ENCODE measurements at places on chromosomes 13 and 19.

DNA sequence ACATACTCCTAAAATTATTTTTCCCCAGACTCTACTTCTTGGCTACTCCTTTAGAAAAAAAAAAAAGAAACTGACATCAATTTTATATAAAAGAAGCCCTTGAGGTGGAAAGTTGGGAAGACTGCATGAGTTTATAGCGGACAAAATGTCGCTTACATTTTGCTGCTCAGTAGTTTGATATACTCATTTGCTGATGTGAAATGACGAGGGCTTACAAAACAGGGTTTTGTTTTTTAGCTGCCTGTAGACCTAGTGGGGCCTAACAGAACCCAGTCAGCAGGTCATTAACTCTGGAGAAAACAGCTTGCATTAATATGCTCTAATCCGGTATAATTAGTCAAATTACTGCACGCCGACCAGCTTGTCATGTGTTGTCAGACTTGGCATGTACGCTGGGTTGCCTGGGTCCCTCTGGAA, 37.6 kb upstream of the MAB21L1 start:
- DNase-seq = no peak

GRCh38 chr13:96381681-96382080, 291.8 kb downstream of the HS6ST3 start:
- no peak for DNase-seq

DNA sequence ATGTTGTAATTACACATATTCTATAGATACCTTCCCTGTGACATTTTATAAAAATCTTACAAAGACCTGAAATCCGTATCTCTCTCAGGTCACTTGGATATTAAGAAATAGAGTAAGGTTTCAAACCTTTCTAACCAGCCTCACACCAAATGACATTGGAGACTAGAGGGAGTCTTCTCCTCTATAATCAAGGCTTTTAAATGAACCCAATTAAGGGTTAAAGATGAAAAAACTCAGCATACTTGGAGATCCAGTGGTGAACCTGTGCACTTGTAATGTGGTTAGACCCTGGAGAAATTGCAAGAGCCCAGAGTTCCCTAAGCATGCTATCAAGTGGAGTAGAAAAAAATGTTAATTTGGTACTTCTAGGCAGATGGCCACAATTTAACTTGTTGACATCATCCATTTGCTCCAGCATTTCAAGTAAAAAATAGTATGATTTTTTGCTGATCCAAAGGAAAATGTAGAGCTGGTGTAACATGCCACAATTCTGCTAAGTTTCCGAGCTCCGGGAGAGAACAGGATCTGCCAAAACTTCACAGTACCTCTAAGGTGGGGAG, 554.1 kb upstream of the MIR17HG start:
- DNase-seq = no peak

- no peak for DNase-seq
Measured at GRCh38 chr19:35484252-35485036, 5.8 kb downstream of the KRTDAP start.

DNA sequence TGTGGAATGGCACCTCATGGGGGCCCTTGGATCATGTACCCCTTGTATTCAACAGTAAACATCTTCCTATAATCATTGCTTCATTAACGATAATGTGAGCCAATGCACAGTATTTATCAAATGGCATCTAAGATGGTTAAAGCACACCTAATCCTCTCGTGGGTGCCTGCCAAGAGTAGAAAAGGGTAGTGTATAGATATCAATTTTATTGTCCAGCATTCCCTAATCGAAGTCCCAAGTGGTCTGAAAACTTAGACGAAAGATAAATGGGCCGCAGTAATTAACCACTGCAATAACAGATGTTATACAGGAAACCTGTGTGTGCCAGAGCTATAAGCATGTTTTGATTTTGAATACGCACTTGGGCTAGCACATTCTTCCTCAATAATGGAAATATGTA, 667 bp upstream of the MBNL2 start:
- DNase-seq = no peak

DNA sequence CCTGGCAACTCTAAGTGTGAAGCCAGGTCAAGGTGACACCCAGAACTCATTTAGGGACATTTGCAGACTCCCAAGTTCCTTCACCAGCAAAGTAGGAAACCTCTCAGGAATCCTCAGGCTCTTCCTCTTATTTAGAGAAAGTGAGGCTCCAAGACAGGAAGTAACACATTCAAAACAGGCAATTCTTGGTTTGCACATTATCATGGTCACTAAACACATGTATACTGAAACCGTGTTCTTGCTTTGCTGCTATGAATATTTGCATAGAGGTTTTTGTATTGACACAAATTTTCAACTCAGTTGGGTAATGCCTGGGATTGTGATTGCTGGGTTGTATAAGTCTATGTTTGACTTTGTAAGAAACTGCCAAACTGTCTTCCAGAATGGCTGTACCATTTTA, 13.2 kb upstream of the URI1 start:
- DNase-seq = no peak

GRCh38 chr13:22128441-22129408, 457.9 kb downstream of the FGF9 start:
- DNase-seq = no peak

DNA sequence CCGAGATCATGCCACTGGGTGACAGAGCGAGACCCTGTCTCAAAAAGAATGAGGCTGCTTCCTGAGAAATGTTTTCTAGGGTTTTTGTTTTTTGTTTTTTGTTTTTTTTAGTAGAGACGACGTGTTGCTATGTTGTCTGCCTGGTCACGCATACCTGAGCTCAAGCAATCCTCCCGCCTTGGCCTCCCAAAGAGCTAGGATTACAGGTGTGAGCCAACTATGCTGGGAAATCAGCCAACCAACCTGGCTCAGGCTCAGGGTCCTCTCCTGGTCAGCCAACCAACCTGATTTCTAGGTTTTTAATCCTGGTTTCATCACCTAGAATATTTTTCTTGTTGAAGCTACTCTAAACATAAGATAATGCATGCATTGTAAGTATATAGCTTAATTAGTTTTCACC, 7.8 kb downstream of the DHX34 start:
- no peak for DNase-seq

GRCh38 chr19:47735131-47735530, 10.2 kb upstream of the NOP53 start:
- no peak for DNase-seq

DNA sequence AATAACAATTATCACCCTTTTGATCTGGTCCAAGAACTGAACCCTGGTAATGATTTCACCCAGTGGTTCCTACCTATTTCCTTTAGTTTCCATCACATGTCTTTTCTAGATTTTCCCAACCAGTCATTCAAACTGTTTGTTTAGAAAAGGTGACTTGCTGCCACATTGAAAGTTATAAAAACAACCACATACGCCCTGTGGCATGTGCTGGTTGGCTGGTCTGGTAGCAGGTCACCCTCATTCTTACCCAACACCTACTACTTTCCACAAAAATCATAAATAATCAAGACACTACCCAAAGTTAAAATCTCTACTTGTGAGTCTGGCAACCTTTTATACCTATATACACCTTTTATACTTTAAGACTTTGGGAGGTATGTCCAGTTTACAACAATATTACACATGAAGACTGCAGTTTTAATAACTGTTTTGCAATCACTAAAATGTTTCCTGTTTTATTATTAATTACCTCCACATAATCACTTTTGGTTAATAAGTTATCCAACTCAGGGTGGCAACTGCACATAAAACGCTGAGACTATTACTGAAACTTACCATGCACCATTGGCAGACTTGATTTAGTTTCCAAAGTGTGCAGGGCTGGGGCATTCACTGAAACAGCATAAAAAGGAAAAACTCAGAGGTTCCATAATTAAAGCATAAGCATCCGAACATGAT, 38.9 kb downstream of the DZIP1 start:
- DNase-seq = no peak

GRCh38 chr19:48896191-48896720, 2.3 kb downstream of the TULP2 start:
- DNase-seq = no peak

- no peak for DNase-seq
Measured at GRCh38 chr13:110907951-110908898, 6.6 kb downstream of the ANKRD10 start.

GRCh38 chr19:54133312-54133956, 4.1 kb upstream of the CNOT3 start:
- no peak for DNase-seq

GRCh38 chr19:45524575-45525129, 17.4 kb downstream of the VASP start:
- DNase-seq = no peak

GRCh38 chr13:26021956-26022355, 29.9 kb downstream of the SHISA2 start:
- no peak for DNase-seq

- DNase-seq = no peak
Measured at GRCh38 chr19:5893907-5894703, 9.5 kb downstream of the NDUFA11 start.

DNA sequence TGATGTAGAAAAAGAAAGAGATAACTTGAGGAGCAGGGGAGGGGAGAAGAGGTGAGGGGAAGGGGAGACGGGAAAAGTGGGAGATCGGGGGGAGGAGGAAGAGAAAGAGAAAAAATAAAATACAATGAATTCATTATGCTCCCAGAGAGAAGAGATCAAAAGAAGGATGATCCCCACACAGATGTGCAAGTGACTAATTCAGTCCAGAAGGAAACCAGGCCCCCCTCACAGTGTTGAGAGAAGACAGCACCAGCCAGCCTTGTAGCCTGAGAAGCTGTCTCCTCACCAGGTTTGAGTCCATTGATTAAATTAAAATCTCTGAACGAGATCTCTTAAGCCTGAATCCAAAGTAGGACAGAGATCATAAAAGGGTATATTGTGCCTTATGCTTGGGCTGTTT, 333.7 kb upstream of the NBEA start:
- DNase-seq = no peak

All from stimulated activated CD8-positive, alpha-beta memory T cell treated with anti-CD3 and anti-CD28 coated beads, Interleukin-4, amount 100 ng/mL, for 4 hours (primary cell).